ENCODE measurements at places on chromosomes 13 and 19.

- DNase-seq, result no peak
Measured at GRCh38 chr19:42051166-42052115, 18.6 kb downstream of the GRIK5 start.

GRCh38 chr19:40815223-40815622 lies 16.2 kb downstream of the EGLN2 start:
- DNase-seq, result no peak

- no peak for DNase-seq
Measured at GRCh38 chr13:38135592-38135991, 214.1 kb upstream of the UFM1 start.

- DNase-seq, result peak; percentile 3
Measured at GRCh38 chr13:44796597-44797490, 192.4 kb downstream of the NUFIP1 start.

GRCh38 chr19:48571378-48572162 lies 19.6 kb downstream of the SULT2B1 start:
- DNase-seq, result no peak

DNA sequence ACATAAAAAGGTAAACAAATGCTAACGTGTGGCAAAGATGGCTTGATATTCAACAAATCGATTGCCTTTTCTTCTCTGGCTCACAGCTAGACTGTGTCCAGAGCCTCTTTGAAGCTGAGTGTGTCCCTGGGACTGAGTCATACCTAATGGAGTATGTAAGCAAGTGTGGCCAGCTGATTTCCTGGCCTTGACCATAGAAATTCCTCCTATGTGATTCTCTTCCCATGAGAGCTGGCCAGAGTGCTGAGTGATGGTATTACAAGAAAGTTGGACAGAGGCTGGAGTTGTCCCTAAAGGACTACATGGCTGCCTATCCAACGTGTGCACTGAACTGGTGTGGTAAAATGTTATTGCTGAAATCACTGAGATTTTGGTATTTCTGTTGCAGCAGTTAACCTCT lies 320.1 kb upstream of the SLC10A2 start:
- DNase-seq, result no peak

- DNase-seq, result no peak
Measured at GRCh38 chr19:7888145-7888825, at the start of gene LRRC8E. Gene LRRC8E, plus strand, starts transcription at chr19:7888510. Its CDS starts 7,094 bp downstream, at chr19:7895604.

DNA sequence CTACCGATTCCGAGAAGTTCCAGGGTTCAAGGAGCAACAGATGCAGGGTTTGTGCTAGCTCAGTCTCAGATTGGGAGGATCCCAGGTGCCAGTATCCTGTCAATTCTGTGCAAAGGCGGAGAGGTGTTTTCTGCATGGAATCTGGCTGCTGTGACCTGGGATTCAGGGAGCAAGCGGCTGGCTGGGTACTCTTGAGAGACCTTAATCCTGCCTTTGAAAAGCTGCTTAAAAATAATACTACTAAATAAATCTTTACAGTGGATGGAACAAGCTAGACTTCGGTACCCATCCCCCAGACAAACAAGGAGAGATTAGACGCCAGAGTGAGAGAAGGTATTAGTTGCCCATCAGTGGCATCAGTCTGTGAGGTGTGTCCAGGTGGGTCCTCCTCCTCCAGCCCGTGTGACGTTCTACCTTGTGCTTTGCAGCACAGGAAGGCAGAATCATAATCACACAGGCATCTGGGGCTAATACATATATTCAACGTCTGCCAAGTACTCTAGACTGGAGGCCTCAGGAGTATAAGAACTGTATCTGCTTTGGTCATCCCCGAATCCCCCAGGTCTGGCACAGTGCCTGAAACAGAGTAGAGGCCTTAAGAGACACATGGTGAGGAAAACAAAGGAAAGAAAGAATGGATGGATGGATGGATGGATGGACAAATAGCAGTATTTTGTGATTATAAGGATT lies 230.6 kb downstream of the ZNF536 start:
- DNase-seq, result no peak

DNA sequence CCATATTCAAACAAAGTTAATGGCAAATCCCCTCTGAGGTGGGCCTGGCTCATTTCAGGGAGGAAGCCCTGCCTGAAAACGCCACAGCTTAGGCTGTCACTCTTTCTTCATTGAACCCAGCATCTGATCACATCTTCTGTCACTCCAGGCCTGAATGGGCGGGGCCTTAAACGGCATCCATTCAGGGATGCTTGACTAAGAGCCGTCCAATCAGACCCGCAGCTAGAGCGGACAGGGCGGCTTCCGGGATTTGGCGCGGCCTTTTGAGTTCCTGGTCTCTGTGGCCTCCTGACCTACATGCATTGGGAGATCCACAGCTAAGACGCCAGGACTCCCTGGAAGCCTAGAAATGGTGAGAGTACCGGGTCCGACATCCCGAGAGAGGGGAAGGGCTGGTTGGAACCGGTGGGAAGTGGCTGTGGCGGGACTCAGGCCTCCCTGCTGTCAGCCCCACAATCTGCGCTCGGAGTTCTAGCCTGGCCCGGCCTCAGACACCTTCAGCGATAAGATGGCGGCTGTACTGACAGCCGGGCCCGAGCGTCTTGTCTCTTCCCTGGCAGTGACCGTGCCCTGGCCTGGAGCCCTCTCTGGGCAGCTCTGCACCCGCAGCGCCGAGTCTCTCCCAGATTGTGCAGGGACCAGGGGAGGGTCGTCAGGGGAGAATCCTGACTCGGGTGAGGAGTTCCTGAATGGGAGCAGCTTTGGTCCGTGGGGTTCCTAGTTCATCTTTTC lies at the start of gene ZNF723:
Gene ZNF723, plus strand, starts transcription at position 261 of the 732 bp plus-strand sequence. Its CDS starts 89 bp downstream, at position 350.
- DNase-seq, result no peak

DNA sequence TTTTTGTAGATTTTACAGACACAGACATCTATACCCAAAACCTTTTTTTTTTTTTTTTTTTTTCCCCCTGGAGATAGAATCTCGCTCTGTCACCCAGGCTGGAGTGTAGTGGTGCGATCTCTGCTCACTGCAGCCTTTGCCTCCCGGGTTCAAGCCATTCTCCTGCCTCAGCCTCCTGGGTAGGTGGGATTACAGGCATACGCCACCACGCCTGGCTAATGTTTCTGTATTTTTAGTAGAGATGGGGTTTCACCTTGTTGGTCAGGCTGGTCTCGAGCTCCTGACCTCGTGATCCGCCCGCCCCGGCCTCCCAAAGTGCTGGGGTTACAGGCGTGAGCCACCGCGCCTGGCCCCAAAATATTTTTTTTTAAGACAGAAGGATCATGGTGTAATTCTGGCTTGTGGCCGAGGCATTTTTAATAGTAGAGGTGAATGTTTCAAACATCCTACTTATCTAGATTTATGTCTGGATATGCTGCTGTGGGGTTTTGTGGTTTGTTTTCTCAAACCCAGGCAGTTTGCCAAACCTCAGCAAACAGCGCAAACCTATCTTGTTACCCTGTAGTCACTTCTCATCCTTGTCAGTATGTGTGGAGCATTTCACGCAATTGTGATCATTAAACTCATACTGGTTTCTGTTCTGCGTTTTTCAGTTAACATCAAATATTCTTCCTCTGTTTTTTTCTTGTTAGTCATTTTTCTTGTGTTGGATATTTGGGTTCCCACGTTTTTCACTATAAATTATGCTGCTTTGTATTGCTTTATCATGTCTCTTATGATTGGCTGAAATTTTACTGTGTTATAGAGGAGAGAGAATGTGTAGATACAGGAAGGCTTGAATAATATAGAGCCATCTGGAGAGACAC lies 36.2 kb upstream of the GARRE1 start:
- DNase-seq, result peak; percentile 77

DNA sequence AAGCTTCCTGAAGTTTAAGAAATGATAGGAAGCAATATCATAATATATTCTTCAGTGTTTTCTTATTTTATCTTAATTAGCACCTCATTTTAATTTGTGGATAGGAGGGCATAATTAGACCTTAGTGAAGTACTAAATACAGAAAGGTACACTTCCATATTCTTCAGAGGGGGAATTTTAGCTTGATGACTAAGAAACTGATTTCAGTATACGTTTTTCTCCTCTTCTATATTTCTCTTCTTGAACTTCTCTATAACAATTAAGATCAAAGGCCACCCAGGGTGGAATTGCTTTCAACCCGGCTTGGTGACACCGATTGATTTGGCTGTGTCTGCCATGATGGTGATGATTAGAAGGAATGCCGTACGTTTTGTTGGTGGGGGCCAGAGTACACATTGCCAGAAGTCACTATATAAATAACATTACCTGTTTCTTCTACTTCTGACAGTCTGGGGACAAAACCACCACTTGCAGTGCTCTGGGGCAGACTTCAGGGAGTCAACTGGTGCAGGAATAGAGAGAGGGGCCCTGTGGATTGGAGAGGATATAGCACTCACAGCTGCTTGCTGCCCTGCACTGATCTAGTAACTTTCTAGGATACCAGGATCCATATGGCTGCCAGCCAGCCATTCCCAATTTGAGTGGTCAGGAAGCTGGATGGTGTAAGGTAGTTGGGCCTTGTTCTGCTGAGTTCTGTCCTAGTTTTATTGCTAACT lies 73.8 kb downstream of the SPATA13 start:
- no peak for DNase-seq

GRCh38 chr19:43651758-43652545 lies 12.3 kb upstream of the CADM4 start:
- peak; percentile 20 for DNase-seq

- DNase-seq, result no peak
Measured at GRCh38 chr19:6364353-6364752, 3.0 kb downstream of the CLPP start.

DNA sequence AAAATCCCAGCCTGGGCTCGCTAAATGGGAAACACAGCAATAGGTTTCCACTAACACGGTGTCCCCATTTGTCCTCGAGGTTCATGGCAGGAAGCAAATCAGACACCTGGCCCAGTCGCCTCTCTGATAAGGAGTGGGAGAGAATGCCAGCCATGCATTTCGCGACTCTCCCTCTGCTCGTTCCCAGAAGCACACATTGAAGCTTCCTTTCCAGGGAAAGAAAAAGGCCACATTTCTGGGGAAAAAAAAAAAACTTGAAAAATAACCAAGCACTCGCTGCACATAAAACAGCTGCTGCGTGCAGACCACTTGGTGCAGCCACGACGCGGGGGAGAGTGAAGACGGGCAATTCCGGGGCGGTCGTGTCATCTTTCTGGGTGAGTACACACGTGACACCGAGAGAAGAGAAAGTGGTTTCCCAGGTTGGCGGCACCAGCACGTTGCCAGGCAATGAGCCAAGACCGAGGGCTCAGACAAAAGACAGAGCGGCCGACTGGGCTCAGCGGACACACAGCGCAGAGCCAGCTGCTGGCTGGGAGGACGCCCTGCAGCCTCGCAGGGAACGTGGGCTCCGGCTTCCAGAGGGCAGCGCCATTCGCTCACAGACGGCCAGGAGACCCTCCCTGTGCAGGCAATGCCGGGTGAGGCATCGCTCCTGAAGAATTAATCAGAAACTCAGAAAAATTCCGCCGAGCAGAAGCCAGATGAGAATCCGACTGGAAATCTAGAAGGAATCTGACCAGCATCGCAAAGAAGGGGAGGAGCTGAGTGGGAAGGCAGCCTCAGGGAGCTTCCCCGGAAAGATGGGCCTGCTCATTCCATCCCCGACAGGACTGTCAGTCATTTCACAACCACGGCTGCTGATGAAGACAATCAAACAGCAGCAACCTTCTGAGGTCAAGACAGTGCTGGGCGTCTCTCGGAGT lies 83.2 kb upstream of the IRS2 start:
- DNase-seq, result peak; percentile 97

- no peak for DNase-seq
Measured at GRCh38 chr13:95627590-95627989, 16.9 kb downstream of the DZIP1 start.

DNA sequence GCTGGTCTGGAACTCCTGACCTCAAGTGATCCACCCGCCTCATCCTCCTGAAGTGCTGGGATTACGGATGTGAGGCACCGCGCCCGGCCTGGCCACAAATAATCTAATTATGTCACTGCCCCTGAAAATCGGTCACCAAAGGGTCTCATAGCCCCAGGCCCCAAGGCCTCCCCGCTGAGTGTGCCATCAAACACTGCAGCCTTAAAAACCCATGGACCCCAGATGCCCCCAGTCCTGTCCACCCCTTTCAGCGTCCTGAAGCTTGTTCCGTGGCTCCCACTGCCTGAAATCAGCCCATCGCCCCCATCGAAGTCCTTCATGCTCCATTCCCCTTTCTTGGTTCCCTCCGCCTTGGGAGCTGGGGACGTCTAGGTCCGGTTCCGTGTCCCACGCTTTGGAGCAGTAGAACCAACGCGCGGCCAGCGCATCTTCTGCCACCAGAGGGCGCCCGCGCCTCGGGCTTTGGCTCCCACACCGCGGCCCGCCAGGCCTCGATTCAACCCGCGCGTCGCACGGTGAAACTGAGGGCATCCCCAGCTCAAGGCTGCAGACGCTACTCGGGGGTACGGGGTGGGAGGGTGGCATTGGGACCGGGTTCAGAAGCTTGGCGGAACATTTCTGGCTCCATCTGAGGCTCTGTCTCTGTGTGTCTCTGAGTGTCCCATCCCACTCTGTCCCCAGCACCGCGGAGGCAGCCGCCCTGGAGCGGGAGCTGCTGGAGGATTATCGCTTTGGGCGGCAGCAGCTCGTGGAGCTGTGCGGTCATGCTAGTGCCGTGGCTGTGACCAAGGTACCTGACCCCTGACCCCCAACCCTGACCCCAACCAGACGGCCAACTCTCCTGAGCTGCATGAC lies 3.5 kb downstream of the YJEFN3 start:
- peak; percentile 30 for DNase-seq

GRCh38 chr13:44698066-44698465 lies 121.9 kb upstream of the TSC22D1 start:
- DNase-seq, result no peak

- no peak for DNase-seq
Measured at GRCh38 chr13:64527561-64527960, 2702.6 kb downstream of the PCDH9 start.

GRCh38 chr13:33583398-33583797 lies 234.6 kb upstream of the RFC3 start:
- DNase-seq, result no peak

DNA sequence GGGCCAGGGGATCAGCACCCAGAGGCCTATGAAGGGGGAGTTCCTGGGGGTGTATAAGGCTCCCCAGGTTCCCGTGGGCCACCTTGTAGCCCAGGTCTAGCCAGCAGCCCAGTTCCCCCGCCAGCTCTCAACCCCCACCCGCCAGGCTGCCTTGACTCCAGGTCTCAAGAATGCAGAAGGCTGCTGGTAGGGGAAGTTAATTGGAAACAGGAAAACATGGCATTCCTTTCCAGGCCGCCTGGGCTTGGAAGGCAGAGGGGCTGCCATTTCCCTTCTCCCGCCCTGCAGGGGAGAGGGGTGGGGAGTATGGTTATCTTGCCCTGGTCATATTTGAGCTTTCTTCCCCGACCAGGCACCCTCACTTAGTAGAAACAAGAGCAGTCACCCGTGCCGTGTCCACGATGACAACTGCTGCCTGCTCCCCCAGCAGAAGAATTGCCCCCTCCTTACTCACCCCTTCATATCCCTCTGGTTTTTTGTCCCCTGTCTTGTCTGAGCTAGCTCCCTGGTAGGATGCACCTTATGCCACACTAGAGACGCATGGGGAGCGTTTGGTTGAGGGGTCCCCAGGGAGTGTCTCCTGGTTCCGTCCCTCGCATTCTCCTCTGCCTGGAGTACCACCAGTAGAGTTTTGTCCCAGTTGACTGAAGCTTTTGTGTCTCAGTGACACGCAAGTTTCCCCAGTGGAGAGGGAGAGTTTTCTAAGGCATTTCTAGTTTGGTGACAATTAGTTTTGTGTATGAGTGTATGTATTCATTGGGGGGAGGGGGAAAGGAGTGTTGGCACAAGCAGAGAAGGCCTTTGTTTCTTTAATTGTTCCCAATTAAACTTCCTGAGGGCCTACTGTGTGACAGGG lies 4.5 kb downstream of the BICRA start:
- no peak for DNase-seq

GRCh38 chr13:31638577-31638976 lies 100.7 kb upstream of the RXFP2 start:
- DNase-seq, result no peak

- DNase-seq, result no peak
Measured at GRCh38 chr19:47430041-47430802, 10.9 kb upstream of the MEIS3 start.

GRCh38 chr13:21077076-21077787 lies 15.8 kb upstream of the LATS2 start:
- no peak for DNase-seq
